Natural killer cell (primary cell): ENCODE measurements at places on chromosomes 4 and X. TPM values are rescaled to one million over a fixed set of nuclear protein-coding genes. Genes with fewer than 3 reads are reported as not detected.

The MAB21L2 gene
- not detected for total RNA-seq

The HSFX1 gene
- total RNA-seq, result 0.21 TPM

The ZNF827 gene
- 25.8 TPM for total RNA-seq

DNA sequence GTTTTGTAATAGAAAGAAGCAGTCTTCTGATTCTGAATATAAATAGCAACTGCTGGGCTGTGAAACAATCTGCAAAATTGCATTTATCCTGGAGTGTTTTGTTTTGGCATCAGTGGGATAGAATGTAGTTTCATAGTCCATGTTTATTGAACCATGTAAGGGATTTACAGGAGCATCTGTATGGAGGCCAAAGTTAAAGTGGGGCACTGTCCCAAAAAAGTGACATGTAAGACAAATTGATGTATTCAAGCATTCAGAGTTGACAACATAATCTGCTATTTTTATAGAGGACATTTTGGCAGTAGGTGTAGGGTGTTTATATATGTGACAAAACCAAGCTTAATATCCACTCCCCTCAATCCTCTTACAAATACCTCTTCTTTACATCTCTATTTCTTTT lies 200.5 kb upstream of the ANK2 start:
- no peak for DNase-seq

DNA sequence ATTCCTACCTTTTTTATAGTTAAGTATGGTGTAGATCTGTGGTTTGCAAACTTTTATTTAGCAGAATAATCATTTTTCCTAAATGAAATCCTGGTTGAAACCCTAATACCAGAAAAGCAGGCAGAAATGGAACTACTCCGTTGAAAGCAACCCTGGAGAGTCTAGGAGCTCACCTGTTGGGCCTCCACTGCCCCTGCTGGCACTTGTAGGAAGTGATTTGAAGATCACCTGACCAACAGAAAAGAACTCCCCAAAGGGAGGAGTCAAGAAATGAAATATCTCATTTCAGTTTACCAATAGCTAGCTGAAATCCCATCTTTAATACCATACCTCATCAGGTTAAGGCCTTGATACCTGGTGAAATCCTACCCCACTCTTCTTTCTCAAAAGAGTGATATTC lies 277.1 kb downstream of the KLHL13 start:
- DNase-seq, result no peak

DNA sequence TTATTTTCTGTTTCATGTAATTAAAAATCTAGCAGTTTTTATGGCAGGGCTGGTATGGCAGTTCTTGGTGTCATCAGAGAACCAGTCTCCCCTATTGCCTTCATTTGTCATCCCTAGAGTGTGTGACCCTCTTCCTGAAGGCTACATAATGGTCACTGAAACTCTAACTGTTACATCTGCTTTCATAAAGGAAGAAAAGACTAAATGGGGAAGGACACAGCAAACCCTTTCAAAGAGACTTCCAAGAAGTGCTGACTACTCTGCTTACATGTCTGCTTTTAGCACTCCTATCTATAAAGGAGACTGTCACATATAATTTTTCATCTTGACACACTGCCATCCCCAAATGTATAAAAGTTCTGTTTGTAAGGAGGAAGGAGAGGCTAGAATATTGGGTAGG lies 105.9 kb upstream of the DIAPH2 start:
- no peak for DNase-seq

DNA sequence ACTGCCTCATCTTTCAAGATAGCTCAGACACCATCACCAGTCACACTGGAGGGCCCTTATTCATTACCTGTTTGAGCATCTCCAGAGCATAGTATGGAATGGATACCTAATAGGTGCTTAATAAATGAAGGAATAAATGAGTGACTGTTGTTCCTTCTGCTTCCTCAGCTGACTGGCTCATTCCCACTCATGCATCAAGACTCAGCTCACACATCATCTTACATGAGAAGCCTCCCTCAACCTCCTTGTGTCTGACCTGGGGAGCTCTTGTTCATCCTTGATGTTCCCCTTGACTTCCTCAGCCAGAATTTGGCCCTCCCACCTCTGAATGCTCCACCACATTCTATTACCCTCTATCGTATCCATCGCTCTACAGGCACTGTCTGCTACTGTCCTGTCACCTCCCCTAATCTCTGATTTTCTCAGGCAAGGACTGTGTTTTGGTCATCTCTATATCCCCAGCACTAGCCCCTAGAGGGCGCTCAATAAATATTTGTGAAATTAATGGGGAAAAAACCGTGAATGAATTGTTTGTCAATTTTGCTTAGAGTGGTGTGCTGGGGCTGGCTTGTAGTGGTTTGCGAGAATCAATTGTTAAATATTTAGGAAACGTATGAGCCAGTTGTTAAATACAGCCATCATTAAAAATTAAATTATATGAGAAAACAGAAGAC lies 88.3 kb downstream of the NHSL2 start:
- DNase-seq, result peak; percentile 63
